ENCODE measurements at places on chromosomes 12 and 14.
A peak's percentile ranks its signal among the peaks of the same experiment; 100 is the strongest.

DNA sequence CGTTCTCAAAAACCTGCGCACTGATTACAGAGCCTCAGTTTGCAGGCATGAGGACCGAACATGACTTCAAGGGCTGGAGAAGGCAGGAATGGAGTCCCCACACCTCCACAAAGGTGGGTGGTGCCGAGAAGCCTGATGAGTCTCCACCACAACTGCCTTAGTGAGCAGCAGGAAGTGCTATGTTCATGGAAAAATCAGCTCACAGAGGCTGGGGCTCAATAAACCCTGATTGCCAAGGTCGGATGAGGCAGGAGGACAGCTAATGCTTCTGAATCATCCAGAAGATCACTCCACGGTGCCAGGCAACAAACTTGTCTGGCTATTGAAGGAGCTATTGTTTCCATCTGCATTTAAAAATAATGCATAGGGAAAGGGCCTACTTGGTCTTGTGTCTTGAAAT is 31.1 kb downstream of the APPL2 start:
- DNase-seq, result no peak

- peak; percentile 69 for DNase-seq
Measured at GRCh38 chr14:72643317-72643801, 250.5 kb downstream of the DPF3 start.

DNA sequence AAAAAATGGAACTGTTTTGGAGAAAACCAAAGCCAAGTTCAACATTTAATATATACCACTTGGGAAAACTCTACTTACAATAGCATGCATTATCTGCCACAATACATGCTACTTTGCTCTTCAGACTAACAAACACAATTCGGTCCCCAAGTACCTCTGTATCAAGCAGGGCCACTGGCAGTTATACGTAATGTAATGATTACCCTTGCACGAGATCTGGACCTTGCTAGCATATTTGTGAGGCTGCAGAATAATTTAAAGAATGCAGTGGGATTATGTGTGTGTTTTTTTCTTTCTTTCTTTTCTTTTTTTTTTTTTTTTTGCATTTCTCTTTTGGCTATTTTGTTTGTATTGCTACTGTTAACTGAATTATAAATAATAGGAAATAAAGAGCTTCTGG is 22.8 kb upstream of the PYGL start:
- no peak for DNase-seq

DNA sequence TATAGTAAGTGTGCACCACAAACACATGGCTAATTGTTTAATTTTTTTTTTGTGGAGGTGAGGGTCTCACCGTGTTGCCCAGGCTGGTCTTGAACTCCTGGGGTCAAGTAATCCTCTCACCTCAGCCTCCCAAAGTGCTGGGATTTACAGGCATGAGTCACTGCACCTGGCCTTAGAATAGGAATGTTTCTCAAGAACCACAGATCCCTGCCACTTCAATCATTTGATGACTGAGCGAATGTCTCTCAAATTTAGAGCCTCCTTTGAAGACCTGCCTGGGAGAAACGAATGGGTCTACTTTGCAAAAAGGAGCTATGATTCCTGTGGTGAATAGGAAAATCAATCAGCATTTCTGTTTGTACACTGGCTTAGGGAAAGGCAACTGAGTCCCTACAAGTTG is 33.5 kb upstream of the CHST11 start:
- no peak for DNase-seq

DNA sequence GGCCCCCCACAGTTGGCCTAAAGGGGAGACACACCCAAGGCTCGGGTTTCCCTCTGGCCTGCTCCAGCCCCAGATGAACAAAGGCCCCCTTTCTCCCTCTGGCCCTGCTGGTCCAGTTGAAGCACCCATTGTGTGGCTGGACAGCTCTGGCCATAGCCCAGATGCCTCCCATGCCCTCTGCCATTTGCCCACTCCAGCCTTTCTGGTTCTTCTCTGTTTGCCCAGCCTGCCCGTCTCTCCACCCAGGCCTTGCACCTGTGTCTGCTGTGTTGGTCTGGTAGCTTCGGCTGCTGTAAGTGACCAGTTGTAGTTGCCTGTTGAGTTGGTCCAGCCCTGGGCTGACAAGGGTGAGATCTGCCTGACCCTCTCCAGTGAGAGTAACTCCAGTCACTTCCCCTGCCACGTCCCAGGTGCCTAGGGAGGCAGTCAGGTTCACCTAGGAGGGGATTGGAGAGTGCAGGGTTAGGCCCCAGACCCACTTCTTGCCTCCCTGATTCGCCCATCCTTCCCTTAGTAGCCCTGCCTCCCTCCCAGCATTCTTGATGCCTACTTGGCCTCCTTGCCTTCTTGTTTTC is 3.0 kb downstream of the B4GALNT1 start:
- no peak for DNase-seq

- DNase-seq, result no peak
Measured at GRCh38 chr14:105745433-105746123, 219.2 kb downstream of the TMEM121 start.

DNA sequence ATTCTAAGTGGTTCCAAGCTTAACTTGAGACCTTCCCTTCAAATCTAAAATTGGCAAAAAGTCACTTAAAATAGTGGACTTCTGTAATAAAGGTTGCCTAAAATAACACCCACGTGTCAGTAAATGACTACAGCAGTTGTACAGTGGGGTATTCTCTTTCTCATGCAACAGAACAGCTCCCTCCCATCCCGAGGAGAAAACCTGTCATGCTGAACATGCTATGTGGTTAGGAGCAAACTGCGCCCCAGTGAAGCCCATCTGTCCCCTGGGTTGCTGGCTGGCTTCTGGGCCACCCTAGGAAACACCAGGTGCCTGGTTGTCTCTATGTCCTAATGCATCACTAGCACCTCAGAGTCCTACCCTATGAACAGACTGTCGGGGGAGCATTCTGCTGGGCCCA is 2.7 kb downstream of the BTBD6 start:
- no peak for DNase-seq

DNA sequence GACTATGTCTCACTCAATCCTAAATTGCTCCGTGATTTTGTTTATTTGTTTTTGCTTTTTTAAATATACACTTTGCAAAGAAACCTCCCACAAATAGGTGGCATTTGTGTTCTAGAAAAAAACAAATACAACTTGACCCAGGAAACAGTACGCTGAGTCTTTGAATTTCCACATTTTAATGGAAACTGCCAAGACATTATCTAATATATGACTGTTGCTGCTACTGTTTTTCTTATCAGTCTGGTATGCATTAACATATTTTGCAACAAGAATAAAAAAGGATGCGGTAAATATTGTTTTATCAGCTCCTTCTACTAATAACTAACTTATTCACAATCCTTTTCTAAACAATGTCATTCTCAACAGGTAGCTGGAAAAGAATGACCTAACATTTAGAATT is 187.4 kb downstream of the LRIG3 start:
- DNase-seq, result no peak

DNA sequence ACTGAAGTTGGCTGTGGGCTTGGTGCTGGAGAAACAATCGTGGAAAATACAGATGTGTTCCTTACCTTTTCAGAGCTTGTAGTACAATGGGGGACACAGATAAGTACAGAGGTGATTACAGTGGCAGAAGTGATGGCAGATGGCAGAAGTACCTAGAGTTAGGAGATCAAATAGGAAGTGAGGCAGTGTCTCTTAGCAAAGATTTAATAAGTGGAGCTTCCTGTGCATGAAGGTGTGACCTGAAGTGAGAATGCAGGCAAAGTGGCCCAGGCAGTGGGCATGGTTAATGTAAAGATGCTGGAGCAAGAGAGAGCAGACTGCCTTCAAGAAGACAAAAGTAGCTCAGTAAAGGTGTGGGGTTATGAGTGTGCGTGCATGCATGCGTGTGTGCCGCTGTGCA is 16.0 kb downstream of the LRRK2 start:
- no peak for DNase-seq

DNA sequence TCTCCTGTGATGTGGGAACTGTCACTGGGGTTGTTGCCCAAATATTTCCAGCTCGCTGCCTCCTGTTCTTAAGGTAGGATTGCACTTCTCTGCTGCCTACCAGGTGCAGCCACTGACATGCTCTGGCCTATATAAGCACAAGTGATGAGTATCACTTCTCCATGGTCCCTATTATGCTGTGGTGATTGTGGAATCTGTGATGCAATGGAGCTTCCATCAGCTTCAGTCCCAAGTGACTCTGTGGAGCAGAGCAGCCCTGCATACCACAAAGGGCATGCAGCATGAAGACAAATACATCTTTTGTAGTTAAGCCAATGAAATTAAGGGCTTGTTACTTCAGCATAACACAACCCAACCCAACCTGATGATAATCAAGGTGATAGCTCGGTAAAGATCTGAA is 43.5 kb downstream of the CKAP4 start:
- no peak for DNase-seq

DNA sequence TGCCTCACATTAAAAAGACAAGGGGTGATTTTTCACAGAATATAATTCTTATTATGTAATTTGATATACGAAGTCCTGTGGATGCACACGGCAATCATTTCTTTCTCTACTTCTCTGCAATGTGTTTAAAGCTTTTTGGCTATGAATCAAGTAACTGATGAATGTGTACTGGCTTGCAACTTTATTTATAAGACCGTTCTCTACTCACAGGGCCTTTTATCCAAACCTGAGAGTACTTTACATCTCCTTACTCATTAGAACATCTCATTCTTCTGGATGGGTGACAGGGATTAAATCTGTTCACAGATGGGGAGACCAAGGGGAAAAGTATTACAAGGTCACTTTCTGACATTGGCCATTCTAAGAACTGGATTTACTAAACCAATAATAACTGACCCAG is 215.8 kb upstream of the DIO2 start:
- DNase-seq, result no peak

GRCh38 chr12:119363490-119363889 is 29.0 kb downstream of the CCDC60 start:
- no peak for DNase-seq

GRCh38 chr14:59020382-59020781 is 168.1 kb upstream of the DAAM1 start:
- peak; percentile 17 for DNase-seq

DNA sequence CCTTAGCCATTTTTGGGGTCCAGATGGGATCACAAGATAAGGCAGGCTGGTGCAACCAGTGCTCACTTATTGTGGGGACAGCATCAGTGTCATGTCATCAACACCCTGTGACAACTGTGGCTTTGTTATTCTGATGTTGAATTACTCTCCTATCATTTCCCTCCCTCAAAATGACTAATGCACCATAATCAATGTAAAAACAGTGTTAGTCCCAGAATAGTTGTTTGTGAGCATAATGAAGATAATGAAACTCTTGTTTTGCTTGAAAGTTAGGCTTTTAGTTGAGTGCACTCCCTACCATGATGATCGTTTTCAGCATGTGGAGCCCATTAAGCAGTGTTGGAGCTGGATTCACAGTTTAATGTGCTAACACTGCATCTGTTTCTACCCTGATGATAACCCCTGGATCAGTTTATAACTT is 151.4 kb downstream of the TMTC2 start:
- no peak for DNase-seq

- DNase-seq, result no peak
Measured at GRCh38 chr14:41298328-41298690, 308.4 kb upstream of the LRFN5 start.

- no peak for DNase-seq
Measured at GRCh38 chr12:9866860-9867269, 2.3 kb downstream of the CLEC2B start.

- DNase-seq, result no peak
Measured at GRCh38 chr12:114817571-114818425, 133.8 kb upstream of the TBX3 start.

DNA sequence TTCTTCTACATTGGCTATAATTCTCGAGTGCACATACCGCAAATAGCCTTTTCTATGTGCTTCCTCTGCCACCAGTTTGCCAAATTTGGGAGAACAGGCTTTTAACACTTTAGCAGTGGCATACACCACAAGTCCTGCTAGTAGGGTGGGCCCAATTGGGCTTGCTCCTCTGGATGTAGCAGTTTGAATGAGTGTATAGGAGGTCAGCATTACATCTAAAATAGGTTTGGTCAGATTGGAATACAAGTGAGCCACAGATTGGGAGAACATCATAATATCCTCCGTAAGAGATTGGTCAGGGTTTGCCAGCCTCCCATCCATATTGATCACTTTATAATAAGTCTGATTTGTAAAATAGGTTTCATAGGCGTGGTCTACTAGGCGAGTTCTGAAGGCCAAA is 902 bp downstream of the ABCD2 start:
- DNase-seq, result no peak

DNA sequence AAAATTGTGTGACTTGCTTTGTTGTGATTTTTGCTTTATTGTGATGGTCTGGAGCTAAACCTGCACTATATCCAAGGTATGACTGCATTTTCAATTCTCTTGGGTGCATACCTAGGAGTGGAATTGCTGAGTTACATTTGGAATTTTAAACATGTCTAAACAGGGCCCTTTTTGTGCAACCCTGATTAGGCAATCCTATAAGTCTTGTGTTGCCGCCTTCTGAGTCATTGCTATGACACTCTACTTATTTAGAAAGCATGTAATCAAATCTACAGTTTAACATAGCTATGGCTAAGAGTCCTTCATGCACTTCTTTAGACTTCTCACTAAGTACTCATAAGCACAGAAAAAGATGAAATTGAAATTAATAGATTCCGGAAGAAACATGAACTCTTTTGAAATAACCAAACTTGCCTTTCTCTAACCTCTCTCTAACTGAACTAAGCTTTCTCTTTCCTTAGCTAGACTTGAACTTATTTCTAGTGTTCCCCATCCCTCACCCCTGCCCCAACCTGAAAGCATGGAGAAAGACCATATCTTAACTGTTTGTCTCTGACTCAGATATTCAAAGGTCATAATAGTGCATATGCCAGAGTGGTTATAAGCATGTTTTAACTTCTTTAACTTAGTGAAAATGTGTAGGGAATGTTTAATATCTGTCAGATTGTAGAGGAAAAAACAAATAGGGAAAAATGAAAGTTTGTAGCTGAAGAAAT is 203.0 kb downstream of the SNAPC1 start:
- DNase-seq, result no peak

- DNase-seq, result no peak
Measured at GRCh38 chr12:122969676-122970075, 3.4 kb upstream of the ABCB9 start.

DNA sequence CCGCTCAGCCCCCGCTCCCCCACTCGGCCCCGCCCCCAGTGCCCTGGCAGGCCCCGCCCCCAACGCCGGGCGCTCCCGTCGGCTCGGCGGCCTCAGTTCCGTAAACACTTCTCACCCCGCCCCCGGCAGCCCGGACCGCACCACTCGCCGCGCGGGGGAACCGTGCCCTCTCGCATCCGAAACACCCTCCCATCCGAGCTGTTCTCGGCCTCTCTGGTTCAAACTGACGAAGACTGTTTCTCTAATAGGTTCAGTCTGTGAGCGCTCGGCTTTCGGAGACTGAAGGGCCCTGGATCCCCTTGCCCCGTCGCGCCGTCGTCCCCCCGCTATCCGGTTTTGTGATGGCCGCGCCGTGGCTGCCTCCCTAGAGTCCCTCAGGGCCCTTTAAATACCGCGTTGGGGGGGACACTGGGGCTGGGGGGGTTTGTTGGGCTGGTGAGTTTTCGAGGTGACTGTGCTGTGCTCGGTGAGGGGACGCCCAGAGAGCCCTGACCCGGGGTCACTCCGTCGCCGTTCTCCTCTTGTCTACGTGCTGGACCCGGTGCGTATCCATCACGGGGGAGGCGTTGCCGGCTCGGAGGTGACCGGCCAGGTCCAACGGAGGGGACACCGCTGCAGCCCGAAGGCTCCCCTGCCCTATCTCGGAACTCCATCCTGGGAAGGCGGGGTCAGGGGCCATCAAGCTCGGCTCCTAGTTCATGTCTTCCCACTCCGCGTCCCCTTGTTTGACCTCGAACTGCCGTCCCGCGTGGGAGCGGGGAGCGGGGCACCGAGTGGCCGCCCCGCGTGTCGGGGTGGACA is at the start of gene TCP11L2:
TSS of gene TCP11L2 (plus strand) at position 333 of the 801 bp plus-strand sequence. CDS start 8,343 bp downstream, outside the sequence.
- peak; percentile 95 for DNase-seq

- no peak for DNase-seq
Measured at GRCh38 chr14:106210650-106211049, 684.3 kb downstream of the TMEM121 start.
